Karpas-422 (cell line): ENCODE measurements at places on chromosomes 1 and 21.

- no peak for DNase-seq
Observed at GRCh38 chr1:37817481-37817880, 9.5 kb upstream of the YRDC start.

DNA sequence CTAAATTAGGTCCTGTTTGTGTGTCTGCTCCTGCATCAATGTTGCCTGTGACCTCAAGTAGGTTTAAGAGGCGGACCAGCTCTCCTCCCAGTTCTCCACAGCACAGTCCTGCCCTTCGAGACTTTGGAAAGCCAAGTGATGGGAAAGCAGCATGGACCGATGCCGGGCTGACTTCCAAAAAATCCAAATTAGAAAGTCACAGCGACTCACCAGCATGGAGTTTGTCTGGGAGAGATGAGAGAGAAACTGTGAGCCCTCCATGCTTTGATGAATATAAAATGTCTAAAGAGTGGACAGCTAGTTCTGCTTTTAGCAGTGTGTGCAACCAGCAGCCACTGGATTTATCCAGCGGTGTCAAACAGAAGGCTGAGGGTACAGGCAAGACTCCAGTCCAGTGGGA lies 79.9 kb downstream of the PRDM2 start:
- no peak for DNase-seq

DNA sequence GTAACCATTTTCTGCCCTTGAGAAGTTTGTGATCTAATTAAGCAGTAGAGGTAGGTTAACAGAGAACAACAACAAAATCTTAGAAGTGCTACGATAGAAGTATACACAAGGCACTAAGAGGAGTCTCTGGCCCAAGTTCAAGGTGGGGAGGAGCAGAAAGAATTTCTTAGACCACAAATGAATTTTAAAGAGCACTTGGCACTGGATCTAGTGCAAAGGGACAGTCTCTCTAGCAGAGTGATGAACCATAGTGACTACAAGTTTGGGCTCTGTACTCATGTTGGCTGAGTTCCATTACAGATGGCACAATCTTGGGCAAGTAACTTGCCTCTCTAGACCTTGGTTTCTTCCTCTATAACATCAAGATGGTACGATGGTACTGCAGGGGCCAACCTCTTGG lies 33.3 kb upstream of the PIGC start:
- DNase-seq: no peak

DNA sequence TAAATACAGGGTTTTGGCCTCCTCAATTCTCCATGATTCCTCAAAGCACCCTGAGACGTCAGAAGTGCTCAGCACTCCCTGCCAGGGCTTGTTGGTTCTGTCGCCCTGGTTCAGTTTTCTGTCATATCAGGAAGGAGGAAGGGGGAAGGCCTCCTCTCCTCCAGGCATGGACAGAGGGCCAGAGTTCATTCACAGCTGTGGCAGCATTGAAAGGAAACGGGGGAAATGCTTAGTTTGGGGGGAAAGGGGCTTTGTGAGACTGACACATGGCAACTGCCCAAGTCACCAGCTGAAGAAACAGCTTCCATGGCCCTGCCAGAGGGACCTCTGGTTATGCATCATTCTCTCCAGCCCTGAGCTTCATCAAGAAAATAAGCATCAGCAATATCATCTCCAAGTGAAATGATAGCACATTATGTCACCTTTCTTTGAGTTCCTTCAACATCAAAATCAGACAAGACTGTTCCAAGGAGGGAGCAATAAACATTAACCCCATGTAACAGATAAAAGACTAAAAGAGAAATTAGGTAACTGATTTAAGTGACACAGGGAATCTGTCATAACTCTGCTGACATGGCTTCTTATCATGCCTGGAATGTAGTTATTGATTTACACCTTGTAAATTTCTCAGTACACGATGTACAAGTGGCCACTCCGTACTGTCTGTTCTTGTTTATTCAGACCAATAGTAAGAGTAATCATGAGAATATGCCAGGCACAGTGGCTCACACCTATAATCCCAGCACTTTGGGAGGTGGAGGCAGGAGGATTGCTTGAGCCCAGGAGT lies 103.2 kb upstream of the SLC25A33 start:
- DNase-seq: no peak

DNA sequence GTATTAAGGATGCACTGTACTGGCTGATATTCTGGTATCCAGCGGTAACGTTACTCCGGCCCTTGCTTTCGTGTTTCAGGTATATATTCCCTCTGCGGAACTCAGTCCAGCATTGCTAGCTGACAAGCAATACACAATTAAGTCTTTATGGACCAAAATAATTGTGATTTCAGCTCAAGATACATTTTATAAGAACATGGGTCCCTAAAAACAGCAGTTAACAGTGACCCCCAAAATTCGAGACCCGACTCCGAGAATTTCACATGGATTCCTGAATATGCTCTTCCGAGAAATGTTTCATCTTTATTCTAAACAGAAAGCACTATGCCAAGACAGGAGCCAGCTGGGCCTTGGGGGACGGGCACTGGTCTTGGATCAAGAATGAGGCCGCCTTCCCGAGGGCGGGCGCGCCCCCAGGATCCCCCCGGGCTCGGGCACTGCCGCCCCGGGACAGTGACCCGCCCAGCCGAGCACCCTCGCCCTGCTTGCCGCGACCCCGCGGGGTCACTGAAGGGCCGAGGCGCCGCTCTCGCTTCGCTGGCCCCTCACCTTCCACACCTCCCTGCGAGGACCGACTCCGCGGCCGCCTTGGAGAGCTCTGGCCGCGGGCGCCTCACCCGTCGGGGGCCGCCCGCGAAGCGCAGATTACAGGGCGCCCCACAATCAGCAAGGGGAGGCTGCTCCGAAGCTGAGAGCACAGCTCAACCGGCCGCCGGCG lies 610 bp downstream of the SCYL3 start:
- peak; percentile 69 for DNase-seq

- no peak for DNase-seq
Observed at GRCh38 chr1:20836230-20836629, 49.1 kb upstream of the HP1BP3 start.

DNA sequence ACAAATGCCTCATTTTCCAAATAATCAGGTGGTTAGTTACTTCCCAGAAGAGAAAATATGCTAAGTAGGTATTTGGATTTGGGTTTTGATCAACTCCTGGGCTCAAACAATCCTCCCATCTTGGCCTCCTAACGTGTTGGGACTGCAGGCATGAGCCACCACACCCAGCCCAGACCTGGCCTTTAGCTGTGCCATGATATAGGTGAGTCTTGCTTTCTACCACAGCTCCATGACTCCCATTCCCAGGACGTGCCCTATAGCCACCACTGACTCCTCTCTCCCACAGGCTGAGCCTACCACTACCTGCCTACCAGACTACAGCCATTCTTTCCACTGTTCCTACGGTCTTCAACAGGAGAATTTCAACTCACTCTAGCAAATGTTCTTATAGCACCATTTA lies 1.8 kb upstream of the SLC1A7 start:
- DNase-seq: no peak

DNA sequence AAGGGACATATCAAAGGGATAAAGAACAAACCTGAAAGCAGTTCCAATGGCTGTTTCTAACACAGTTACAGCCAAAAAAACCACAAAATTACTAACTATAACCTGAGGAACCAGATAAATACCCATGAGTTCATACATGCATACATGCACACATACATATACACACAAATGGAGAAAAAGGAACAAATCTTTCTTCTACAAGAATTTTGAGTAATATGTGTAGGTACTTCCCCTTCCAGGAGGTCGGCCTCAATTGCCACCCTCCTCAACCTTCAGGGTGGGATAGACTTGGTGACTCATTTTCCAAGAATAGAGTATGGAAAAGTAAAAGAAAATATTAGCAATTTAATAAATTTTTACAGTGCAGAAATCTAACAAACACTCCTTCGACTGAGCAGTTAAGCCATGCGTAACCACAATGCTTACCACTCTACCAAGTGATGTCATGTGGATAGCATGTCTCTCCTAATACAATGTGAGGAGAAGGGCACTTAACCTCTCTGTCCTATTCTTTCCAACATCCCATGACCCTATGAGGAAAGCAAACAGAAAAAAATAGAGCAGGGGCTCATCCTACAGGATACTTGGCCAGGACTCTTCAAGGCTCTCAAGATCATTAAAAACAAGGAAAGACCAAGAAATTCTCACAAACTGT lies 243.0 kb upstream of the RUNX1 start:
- no peak for DNase-seq

DNA sequence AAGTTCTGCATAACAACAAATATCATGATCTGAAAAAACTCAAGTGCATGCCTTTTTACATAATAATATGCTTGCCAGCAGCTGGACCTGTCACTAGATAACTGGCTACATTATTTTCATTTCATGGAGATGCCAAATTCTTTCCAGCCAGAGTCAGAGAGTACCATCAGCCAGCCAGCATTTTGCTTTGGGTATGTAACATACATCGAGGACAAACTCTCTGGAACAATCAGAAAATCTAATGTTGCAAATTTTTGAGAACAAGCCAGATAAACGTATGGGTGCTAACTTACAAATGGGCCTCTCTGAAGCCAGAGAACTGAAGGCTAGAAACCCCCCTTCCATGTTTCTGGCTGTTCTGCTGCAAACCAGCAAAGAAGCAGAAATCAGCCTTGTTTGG lies 76.3 kb upstream of the BACE2 start:
- DNase-seq: no peak

GRCh38 chr21:36478207-36478701 lies 1.7 kb downstream of the CLDN14 start:
- DNase-seq: no peak

DNA sequence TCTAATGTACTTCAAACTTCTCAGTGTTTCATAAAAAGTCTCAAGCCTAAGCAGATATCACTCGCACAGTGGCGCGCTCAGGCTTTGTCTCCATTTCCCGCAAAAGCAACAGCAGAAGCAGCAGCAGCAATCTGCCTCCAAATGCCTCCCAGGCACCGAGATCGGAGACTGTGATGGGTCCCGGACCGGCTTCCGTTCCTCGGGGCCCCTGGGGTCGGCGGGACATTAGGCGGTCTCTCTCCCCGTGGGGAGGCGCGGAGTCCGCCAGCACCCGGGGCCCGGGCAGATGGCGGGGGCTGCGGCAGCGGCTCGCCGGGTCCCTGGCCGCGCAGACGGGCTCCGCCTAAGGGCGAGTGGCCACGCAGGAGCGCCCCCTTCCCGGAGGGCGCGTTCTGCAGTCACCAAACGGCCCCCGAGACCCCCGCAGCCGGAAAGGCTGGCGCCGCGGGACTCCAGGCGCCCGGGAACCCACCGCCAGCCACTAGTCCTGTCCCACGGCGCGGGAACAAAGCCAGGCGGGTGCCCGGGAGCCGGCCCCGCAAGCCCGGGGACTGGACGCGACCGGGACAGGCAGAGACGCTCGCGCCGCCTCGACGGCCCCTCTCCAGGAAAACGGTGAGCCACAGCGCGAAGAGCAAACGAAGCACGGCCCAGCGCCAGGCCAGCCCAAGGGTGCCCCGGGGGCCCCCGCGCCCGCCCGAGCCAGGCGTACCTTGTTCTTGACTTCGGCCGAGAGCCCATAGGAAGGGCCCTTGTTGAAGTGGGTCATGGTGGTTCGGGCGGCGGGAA lies 590 bp downstream of the CNN3 start:
- no peak for DNase-seq

DNA sequence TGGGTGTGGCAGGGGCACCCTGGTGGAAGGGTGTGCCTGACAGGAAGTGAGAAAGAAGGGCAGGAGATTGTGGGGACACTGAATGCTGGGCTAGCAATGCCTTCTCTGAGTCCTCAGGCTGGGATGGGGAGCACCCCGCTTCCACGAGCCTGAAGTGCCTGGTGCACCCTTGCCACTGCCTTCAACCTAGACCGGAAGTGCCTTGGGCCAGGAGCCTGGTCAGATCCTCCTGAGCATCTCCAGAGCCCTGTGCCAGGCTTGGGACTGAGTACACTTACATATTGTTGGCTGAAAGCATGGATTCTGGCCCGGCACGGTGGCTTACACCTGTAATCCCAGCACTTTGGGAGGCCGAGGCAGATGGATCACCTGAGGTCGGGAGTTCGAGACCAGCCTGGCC lies 205.8 kb upstream of the EDN2 start:
- no peak for DNase-seq

- DNase-seq: no peak
Observed at GRCh38 chr1:236395947-236396664, 2.0 kb downstream of the EDARADD start.

GRCh38 chr1:63230722-63231121 lies 91.6 kb upstream of the FOXD3 start:
- no peak for DNase-seq

GRCh38 chr1:180253585-180254495 lies 23.8 kb downstream of the LHX4 start:
- DNase-seq: no peak

DNA sequence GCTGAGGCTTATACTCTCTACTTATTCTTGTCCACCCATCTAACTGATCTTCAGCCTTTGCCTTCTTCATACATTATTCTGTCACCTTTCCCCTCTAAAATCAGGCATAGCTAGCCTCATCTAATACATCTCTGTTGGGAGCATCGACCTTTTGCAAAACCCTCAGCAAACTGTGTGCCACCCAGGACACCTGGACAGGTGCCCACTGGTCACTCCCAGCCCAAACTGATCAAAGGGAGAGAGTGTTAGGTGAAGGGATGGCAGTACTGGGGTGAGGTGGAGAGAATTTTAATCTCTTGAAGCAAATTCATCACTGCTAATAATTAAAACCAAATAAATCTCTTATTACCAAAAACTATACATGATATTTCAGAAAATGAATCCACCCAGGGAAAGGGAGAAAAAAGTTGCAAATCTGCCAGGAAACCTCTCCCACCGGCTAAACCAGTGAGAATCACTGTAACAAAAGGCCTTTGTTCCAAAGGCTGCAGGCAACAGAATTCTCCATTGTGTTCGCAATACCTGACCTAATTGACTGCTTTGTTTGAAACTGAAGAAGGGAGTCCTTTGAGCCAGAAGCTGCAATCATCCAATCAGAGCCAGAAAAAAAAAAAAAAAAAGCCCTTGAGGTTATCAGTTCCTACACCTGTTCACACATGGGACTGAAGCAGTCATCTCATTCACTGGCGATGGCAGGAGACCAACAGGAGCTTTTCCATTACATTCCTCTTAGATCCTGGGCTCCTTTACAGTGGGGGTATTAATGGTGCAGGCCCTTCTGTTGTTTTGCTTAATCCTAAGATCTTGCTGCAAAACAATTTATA lies 172.6 kb downstream of the APP start:
- no peak for DNase-seq
